Stimulated activated CD8-positive, alpha-beta memory T cell treated with anti-CD3 and anti-CD28 coated beads, Interleukin-15, amount 100 ng/mL, for 24 hours (primary cell): ENCODE measurements at places on chromosomes 2 and 18.

GRCh38 chr18:48670751-48671560 lies 132.1 kb downstream of the CTIF start:
- no peak for DNase-seq

DNA sequence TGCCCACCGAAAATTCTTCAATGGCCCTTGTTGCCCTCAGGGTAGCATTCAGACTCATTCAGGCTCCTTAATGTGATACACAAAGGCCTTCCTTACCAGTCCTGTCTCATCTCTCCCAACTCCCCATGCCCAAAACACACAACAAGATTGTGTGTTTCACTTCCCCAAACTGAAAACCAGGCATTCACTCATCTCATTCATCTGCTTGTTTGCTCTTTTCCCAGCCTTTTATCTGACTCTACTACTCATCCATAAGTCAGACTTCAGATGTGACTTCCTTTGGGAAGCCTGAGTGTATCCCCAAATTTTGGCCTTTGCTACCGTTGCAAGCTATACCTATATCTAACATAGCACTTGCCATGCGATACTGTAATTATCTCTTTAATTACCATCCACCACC lies 9.7 kb upstream of the SLC39A10 start:
- DNase-seq: no peak

DNA sequence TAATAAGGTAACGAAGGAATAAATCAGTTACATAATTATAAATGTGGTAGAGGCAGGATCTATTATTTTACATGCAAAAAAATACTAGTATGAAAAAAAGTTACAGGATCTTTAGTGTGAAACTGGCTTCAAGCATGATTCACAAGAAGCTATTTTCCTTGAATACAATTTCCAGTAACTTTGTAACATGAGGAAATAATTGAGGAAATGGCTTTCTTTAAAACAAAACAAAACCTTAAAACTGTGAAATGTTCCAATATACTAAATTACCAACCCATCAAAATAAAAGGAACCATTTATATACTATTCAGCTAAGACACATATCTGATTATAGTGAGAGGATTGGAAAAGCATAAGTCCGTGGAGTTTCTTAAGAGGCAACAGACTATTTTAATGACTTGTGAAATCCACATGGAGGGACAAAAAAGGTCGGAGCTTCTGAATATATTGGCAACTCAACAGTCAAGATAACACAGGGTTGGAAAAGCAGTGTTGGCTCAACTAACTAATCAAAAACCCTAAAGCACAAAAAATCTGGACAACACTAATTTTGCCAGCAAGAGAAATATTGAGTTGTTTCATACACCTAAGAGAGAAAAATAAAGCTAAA lies 10.6 kb downstream of the IRS1 start:
- DNase-seq: no peak

DNA sequence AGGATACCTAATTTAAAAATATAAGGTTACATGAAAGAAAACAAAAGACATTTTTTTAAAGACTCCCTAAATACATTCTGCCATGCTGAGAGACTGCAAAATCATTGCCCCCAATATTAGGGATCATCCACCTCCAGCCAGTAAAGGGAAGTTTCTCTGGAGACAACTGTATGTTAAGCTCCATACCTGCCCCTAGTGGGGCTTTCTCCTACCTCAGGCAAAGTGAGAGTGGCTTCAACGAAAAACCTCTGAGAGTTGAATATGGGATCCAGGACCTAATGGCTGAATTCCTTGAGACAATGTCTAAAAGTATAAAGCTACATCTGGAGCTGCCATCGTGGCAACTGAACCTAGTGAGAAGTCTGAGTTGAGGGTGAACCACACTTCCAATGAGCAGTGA lies 248.1 kb upstream of the FIGN start:
- DNase-seq: no peak

- no peak for DNase-seq
Measured at GRCh38 chr2:241417626-241418025, 61.5 kb downstream of the FARP2 start.

GRCh38 chr2:19051203-19051831 lies 307.1 kb downstream of the OSR1 start:
- no peak for DNase-seq

DNA sequence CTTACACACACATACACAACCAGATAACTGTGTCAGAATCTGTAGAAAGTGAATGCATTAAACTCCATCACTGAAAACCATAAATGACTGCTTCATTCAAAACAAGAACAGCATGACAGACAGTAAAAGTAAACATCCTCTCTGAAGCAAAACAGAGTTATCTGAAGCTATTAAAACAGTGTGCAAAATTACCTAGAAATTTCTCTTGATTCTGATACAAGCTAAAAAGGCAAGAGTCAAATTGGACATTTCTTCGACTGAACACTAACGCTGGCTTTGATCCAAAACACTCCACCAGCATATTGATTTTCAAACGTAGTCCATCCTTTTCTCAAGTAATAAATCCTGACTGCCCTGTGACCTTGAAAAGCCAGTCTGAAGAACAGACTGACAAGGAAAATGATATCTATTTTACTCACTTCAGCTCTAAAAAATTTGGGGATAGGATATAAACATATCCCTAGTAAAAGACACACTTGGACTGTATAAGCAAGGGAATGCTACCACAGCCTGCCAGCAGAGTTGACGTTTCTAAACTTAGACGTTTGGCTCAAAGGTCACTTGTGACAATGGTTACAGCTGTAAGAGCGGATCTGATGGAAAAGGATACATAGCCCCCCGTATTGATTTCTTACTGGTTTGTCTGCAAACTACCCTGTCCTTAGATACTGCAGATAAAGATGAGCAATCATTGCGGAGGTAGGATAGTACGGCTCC lies 128.9 kb upstream of the ITGB6 start:
- DNase-seq: no peak

- DNase-seq: no peak
Measured at GRCh38 chr18:48991676-48992075, 40.9 kb upstream of the SMAD7 start.

GRCh38 chr18:22398464-22398863 lies 19.3 kb downstream of the CTAGE1 start:
- DNase-seq: no peak

GRCh38 chr2:235827585-235827992 lies 333.7 kb downstream of the AGAP1 start:
- DNase-seq: no peak
